ENCODE measurements at places on chromosomes 3 and 15.

GRCh38 chr15:77966540-77967234, 110.8 kb downstream of the TBC1D2B start:
- peak; percentile 71 for DNase-seq

GRCh38 chr3:168864107-168865021, 768.6 kb upstream of the GOLIM4 start:
- no peak for DNase-seq

- DNase-seq = peak; percentile 28
Measured at GRCh38 chr3:54599716-54600115, 328.1 kb downstream of the LRTM1 start.

- DNase-seq = no peak
Measured at GRCh38 chr3:61250784-61251173, 473 bp downstream of the FHIT start.

- no peak for DNase-seq
Measured at GRCh38 chr3:79005084-79005483, 762.7 kb downstream of the ROBO1 start.

- DNase-seq = no peak
Measured at GRCh38 chr3:130755666-130756065, 9.0 kb upstream of the PIK3R4 start.

- DNase-seq = no peak
Measured at GRCh38 chr3:59803268-59803667, 753.4 kb upstream of the CFAP20DC start.

GRCh38 chr15:80386151-80386550, 18.0 kb upstream of the ARNT2 start:
- no peak for DNase-seq

GRCh38 chr15:80912673-80913072, 76.9 kb downstream of the MESD start:
- DNase-seq = no peak

GRCh38 chr15:66701422-66702034, 508 bp upstream of the SMAD6 start:
- DNase-seq = no peak

- DNase-seq = peak; percentile 71
Measured at GRCh38 chr15:68335251-68335650, 57.7 kb downstream of the FEM1B start.

- DNase-seq = no peak
Measured at GRCh38 chr3:56257826-56258225, 210.4 kb downstream of the ERC2 start.

GRCh38 chr3:69087030-69087791, 2.5 kb downstream of the ARL6IP5 start:
- no peak for DNase-seq

GRCh38 chr3:44439499-44440295, 37.8 kb downstream of the ZNF445 start:
- DNase-seq = no peak

GRCh38 chr3:64223791-64224745, 1.2 kb downstream of the PRICKLE2 start:
- DNase-seq = no peak

GRCh38 chr3:74763830-74764229, 149.4 kb upstream of the CNTN3 start:
- no peak for DNase-seq

GRCh38 chr15:25331404-25331803, 107.4 kb downstream of the UBE3A start:
- no peak for DNase-seq

DNA sequence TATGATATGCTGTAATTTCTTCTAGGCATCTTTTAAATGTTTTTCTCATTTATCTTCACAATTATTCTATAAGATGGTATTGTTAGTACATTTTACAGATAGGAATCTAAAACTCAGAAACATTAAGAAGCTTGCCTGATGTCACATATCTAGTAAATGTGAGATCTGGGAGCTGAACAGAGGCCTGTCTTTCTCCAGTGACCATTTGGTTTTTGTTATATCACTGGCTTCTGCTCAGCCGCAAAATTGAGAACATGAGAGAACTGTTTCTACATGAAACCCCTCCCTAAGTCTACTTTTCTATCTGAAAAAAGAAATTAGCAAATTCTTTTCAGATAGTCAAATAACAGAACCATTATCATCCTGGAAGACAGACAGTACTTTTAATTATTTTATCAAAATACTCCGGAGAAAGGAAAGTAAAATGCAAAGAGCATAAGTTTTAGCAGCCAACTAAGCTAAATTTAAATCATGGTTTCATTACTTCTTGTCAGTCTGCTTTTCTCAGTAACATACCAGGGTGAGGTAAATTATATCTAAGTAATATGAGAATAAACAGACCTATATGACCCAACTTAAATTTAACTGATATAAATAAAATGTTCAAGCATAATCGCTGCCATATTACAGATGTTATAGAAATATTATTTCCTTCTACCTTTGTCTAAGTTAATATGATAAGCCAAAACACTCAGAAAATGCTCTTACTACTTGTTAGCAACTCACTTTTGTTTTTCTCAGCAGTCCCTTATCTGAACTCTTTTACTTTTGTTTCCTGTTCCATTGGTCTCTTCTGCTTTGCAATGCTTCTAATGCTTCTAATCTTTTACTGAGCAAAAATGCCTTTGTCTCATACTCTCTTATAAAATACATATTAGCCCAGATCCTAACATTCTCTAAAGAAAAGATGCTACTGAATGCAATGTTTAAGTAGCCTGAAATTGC, 68.0 kb upstream of the MBNL1 start:
- no peak for DNase-seq
